ENCODE measurements at places on chromosomes 5 and 9.

DNA sequence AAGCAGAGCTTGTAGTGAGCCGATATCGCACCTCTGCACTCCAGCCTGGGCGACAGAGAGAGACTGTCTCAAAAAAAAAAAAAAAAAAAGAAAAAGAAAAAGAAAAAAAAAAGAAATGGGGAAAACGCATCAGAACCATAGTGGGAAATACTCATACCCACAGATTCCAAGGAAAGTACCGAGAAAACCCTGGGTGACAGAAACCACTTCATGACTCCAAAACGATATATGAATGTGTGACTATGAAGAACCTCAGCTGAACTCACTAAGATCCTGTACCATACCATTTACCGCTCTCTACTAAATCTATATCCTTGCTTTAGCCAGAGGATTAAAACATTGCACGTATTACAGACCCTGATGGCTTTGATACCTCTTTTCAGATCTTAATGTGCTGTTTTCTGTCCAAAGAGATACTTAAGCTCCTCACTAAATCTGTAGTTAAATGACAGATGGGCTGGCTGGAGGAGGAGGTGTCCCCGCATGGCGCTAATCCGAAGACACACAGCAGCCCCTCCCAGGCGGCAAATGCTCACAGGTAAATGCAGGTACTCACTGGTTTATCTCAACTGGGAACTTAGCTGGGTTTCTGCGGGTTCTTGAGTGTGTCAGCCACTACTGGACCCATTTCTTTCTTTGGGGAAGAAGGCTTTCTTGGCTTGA lies 2.8 kb downstream of the LPCAT1 start:
- DNase-seq, result no peak

DNA sequence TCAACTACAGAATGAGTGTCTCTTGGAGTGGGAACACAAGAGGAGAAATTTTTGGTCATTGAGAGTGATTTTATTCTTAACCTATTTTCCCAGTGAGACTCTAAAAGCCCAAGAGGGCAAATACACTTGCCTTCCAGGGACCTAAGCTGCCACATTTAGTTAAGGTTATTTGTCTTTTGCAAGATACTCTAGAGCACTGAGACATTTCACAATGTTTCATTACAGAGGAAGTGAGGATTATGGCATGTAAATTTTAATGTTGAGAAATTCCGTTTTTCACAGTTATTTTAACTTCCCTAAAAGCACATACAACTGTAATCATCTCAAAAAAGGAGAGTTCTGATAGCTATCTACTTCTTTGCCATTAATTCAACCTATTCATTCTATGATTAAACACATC lies 38.7 kb upstream of the RAB3C start:
- DNase-seq, result no peak

GRCh38 chr5:41885286-41885685 lies 15.1 kb upstream of the OXCT1 start:
- DNase-seq, result no peak

- no peak for DNase-seq
Observed at GRCh38 chr5:129617206-129617605, 130.7 kb upstream of the MINAR2 start.

DNA sequence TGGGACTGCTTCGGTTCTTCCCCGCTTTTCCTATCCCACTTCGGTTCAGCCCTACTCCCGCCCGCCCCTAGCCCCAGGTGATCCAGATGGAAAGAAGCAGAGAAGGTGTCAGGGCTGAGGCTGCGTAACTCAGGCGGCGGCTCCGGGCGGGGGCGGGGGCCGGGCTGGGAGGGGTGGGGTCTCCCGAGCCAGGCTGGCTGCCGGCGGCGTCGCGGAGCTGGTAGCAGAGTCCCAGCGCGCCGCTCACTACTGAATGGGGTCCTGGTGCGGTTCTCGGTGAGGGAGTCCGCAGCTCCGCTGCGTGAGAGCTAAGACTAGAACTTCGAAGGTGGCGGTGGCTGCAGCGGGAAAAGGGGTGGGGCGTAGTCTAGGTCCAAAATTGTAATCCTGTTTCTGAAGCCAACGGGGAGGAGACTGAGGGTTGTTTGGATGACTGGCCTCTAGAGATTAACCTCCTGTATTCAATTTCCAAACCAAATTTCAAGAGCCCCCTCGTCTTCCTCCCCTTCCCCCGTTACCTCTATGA lies 1.4 kb downstream of the PRR16 start:
- peak; percentile 27 for DNase-seq

DNA sequence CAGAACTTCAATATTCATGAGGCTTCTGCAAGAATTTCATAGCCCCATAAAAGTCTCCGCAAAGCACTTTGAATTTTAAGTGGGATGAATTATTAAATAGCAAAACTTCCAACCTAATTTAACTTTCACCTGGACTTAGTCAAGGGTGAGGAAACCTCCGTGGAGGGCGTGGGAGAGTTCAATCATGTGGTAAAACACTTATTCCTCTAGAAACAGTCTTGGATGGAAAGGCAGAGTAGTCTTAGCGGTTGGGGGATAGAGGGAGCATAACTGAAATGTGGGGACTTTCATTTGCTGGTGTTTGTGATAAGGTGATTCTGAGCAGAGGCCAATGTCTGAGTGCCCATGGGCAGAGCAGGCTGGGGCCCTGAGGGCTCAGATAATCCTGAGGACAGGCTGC lies 241.9 kb downstream of the IRX1 start:
- no peak for DNase-seq

- DNase-seq, result no peak
Observed at GRCh38 chr9:132630811-132631210, 39.0 kb downstream of the DDX31 start.

DNA sequence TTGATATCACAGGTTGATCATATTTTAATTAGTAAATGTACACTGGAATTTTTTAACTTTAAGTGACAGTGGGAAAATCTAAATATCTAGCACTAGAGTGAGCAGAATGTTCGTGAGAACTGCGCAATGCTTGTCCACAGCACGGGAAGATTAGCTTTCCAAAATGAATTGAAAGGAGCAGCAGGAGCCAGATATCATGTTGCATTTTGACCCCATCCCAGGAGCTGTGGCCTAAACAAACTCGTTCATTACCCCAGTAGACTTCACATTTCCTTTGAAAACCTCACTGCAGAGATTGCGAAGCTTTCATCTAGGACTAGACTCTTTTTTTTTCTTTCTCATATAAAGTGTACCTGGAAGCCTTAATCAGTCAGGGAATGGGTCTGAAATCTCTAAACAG lies 525.8 kb downstream of the CTNND2 start:
- DNase-seq, result no peak

DNA sequence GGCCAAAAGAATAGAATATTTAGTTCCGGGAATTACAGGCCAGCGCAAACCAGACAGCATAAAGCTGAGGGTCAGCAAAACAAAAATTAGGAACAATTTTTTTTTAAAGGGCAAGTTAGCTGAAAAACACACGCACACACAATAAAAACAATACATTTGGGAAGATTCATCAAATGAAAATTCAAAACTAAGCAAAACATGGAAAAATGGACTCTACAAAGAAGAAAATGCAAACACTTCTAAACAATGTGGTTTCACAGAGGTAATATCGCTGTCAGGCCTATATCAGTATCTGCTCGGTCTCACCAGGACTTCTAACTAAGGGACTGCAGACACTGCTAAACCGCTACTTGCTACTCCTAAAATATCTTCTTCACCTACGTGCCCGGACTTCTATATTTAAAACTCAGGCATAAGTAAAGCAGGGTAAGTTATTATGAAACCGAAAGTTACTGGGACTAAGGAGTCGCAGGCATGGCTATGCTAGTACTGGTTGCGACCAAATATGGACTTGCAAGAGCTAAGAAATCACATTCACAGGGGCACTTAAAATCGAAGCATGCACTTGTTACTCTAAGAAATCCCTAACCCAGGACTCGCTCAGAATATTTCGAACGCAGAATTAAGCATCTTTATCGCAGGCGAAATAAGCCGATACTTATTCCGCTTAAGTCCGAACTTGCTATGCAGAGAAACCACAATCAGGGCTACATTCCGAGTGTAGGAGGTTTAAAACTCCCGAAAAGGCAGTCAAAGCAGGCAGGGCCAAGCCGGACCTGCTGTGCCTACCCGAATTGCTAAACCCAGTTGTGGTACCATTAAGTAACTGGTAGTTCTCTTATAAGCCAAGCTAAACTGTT lies 2.3 kb downstream of the ANXA2R start:
- no peak for DNase-seq

DNA sequence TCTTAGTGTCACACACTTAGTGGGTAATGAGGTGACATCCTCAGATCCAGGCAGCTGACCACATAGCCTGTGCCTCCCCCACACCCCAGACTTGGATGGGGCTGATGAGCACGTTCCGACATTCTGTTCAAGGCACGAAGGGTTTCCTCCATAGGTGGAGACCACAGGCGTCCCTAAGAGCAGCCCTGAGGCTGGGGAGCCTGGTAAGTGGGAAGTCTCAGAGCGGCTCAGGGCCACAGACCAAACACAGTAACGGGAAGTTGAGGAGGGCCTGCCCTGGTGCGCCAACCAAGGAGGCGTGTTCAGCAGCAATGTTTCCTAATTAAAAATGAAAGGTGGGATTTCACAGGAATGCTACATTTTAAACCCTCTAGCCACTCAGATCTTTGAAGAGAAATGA lies 102.3 kb upstream of the PHYKPL start:
- no peak for DNase-seq

DNA sequence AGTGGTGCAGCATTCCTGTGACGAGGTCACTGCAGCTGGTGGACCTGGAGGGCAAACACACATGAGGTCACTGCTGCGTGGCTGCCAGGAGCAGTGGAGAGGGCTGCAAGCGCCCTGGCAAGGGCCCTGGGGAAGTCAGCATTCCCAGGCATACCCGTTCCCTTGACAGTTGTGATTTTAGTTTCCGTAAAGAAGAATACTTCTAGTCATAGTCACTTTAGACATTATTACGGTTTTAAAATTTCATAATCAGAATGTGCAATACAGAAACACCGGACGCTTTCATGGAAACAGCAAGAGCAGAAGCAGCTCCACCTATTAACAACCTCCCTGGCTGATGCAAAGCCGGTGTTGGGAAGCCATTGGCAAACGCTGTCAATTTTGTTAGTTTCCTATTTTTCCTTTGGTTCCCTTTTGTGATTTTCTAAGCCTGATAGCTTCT lies 129.8 kb downstream of the GADD45G start:
- DNase-seq, result no peak

DNA sequence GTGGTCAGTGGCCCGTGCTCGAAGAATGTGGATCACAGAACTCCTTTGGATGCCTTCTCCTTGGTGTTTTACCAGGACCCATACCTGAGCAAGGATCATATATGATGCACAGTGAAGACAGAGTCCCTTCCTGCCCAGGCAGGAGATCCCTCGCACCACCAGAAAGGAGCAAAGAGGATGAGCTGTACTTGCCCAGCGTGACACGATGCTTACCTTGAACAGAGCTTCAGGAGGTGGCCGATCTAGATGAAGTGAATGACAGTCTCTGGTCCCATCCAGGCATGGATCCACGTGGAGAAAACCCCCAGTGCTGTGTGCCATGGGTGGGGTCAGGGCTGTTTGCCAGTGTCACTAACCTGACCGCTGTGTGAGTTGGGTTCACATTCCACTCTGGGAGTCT lies 455.4 kb downstream of the GADD45G start:
- DNase-seq, result no peak

DNA sequence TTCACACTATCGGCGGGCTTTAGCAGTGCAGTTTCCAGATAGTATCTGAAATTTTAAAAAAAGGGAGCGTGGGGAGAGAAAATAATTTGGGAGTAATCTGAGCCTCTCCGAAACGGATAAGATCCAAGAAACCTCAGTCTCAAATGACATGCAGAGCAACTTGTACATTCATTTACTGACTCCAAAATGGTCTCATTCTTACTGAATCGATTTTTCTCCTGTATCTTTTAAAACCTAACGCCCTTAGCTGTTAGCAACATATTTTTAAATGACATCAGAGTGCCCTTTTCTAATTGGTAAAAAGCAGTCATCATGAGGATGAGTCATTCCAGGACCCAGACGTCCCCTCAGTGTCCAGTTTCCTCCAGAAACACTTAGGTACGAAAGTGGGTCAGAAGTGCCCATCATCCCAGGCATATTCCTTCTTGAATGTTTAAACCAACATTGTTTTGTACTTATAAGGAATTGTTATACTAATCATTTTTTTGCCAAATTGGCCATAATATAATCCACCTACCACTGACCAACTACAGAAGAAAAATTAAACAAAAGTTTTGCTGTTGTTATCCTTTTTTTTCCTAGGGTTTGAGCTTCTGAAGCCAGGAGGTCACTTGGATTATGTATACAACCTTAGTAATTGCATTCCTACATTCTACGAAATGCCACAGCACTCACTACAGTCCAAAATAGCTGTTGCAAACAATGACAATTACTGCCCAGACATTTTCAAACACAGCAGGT lies 354.4 kb downstream of the ADAMTS6 start:
- DNase-seq, result no peak

- DNase-seq, result no peak
Observed at GRCh38 chr5:71948206-71948605, 159.1 kb upstream of the MAP1B start.

GRCh38 chr5:61603211-61603908 lies 271.3 kb downstream of the ZSWIM6 start:
- peak; percentile 86 for DNase-seq

GRCh38 chr9:94210616-94211603 lies 48.2 kb upstream of the ZNF169 start:
- no peak for DNase-seq

GRCh38 chr9:137458194-137459151 lies 661 bp downstream of the NSMF start:
- peak; percentile 49 for DNase-seq

DNA sequence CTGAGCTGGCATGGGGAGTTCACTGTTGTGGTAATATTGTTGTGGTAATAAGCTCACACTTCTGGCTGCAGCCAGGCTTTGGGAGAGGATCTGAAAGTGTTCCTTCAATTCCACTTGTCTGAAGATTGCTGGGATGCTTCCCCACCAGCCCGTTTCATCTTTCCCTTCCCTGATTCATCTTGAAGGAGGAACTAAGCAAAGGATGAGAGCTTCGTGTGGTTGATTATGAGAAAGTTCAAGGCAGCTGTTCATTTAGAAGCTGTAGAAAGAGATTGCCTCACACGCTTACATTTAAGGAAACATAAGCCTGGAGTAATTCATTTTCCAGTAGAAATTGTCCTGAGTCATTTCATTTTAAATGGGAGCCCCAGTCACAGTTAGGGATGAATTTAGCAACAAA lies 122.4 kb upstream of the GAS1 start:
- DNase-seq, result no peak

DNA sequence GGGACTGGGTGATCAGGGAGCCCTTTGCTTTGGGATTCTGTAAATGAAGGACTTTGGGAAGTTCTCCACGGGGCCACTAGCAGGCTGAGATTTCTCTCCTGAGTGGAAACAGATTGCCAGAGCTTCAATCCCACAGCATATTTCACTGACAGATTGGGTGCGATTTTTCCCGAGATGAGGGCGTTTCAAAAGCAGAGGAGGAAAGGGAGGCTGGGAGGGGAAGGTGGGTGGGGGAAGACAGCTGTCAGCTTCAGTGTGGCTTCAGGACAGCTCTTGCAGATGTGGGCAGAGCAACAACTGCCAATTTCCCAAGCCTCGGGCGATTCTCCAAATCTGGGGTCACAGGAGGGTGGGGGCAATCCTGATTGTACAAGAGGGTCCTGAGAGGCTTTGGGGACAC lies 258.5 kb upstream of the ADRA1B start:
- DNase-seq, result no peak

- peak; percentile 17 for DNase-seq
Observed at GRCh38 chr5:135230251-135230925, 168.6 kb downstream of the MACROH2A1 start.

Measured in hippocampal formation (tissue), 2 donors.